NCI-H460 (cell line): ENCODE measurements at places on chromosomes 6 and 20.

DNA sequence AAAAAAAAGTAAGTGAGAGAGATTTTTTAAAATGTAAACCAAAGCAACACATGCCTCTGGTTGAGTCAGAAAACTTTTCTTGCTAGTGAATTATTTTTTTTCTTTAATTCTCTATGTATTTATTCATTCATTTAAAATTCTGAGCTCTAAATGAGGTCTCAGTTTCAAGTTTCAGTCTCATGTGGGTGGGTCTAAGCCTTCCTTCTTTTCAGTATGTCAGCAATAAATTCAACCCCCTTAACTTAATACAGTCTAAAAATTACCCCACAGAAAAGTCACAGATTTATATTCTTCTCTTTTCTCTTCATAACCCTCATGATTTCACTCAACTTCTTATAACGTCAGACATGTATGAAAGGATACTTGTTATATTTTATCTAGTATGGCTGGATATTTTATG, 663.3 kb upstream of the PTCHD4 start:
- DNase-seq, result no peak

DNA sequence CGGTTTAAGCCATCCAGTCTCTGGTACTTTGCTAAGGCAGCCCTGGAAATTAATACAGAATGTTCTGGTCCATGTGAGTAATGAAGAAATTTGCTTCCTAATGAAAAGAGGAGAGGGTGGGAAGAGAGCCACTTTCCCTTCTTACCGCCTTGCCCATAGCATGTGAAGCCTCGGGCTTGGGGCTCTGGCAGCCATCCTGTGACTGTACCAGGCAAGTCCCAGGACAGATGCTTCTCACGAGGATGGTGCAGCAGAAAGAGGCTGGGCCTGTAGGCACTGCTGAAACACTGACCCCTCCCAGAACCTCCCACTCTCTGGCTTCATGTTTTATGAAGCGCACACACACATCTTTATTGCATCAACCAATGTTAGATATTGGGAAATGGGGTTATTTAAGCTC, 74.8 kb downstream of the IYD start:
- DNase-seq, result no peak

- DNase-seq, result no peak
Observed at GRCh38 chr6:159879856-159880255, 10.9 kb upstream of the MAS1 start.

DNA sequence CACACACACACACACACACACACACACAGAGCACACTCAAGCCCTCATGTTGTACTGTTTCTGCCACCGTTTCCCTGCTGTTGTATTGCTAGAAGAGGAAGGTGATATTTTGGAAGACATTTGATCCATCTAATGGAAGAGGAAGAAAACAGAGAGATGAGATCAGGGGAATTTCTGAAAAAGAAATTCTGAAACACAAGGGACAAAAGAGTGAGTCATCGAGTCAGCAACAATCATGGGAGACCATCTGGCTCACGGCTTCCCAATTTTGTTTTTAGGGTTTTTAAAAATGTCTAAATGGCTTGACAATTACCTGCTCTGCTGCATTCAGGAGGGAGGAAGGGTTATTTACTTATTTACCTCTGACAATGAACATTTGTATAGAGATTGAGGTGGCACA, 22.0 kb downstream of the SOX4 start:
- DNase-seq, result no peak

- DNase-seq, result no peak
Observed at GRCh38 chr20:25243416-25243979, 4.4 kb upstream of the PYGB start.

DNA sequence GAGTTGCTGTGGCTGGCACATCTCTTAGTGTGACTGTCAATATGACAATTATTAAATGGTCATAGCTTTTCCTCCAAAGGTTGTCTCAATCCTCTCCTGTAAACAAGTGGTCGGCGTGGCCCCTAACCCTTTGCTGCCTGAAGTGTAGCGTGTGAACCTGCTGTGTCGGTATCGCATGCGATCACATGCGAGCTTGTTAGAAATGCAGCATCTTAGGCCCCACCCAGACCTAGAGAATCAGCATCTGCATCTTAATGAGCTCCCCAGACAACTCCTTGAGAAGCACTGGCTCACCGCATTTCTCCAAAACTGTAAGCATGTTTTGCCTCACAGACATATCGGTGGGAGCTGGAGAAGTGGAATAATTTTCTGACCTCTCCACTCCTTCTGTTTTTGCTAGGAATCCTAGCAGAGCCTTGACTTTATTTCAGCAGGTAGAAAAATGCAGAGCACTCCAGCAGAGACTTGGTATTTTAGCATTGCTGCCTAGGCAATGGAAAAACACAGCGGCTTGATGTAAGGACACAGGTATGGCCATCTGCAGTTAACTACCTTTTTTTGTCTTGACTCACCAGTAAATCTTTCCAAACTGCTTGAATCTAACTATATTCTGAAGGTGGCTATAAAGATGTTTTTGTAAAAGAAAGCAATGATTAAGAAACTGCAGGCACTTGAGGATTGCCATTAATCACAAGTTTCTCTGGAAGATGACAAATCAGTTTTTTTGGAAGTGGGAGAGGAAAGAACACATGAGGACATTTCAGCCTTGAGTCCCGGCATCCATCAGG, 67.6 kb downstream of the PSMG4 start:
- DNase-seq, result no peak

- no peak for DNase-seq
Observed at GRCh38 chr6:157528931-157529653, 148.1 kb downstream of the ZDHHC14 start.

GRCh38 chr6:33961691-33962090, 157.9 kb upstream of the MLN start:
- no peak for DNase-seq

- no peak for DNase-seq
Observed at GRCh38 chr6:130742131-130742681, 85.0 kb upstream of the SMLR1 start.

GRCh38 chr6:5507131-5507681, 245.9 kb downstream of the FARS2 start:
- no peak for DNase-seq

DNA sequence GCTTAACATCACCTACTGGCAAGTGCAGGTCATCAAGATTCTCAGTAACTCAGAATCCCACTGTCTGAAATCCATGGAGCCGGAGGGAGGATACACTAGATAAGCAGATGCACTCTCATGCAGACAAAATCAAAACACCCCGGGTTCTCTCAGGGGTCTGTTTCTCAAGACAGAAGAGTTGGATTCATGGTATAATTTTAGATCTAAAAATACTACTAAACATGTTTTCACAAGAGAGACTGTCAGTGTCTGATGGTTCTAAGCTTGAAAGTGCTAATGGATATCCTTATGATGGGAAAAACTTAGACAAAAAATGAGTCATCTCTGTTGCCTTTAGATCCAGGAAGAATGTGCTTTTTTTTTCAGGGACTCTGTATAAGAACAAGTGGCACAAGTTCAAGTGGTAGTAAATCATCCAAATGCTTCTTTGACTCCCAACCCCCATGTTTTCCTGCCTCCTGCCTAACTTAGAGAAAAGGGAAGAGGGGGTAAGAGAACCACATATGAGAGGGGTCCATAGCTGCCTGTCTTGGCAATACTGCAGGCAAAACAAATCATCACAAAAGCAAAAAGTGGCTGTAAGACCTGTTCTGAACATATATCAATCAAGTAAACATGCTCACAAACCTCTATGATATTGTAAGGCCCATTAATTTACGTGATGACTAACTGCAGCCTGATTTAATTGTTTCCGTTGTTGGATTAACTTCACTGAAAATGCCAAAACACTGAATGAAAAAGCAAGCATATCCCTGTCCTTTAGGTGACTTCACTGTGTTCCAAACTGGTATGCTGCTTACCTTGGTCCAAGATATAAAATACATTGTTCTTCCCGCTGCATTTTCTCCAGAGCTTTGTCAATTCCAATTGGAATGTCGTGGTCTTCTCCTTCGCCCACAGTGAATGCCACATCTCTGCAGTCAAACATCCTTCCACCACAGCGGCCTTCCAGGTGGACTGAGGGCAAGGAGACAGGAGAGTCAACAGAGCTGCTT, 84.0 kb upstream of the TULP1 start:
- no peak for DNase-seq

- DNase-seq, result no peak
Observed at GRCh38 chr6:35082733-35083403, 58.3 kb downstream of the TCP11 start.
